ENCODE measurements at places on chromosomes 11 and 22.

DNA sequence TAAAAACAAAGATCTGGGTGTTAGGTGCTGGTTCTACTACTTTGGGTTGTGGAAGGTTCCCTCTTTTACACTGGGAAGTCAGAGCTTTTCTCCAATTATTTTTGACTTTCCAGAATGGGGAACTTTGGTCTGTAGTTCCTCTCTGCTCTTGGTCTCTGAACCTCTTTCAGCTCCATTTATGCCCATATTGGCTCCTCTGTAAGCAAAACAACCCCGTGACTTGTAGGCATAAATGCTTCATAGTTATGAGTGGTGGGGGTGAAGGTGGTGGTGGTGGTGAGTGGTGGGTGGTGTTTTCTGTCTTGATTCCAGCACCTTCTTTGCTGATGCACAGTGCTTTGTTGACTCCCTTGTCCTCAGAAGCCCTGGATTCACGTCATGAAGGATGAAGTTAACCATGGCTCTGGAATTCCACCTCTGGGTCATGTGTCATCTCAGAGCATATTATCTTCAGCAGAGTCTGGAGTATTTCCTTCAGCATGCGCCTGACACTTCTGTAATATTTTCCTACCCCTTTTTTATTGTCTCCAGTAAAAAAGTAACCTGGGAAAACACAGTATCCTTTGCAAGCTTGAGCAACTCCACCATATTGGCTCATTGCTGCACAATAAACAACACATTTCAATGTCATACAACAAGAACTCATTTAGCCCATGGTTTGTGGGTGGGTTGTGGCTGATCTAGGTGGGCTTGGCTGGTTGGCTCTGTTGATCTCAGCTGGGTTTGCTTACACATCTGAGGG lies 24.1 kb upstream of the GRK3 start:
- DNase-seq: no peak

DNA sequence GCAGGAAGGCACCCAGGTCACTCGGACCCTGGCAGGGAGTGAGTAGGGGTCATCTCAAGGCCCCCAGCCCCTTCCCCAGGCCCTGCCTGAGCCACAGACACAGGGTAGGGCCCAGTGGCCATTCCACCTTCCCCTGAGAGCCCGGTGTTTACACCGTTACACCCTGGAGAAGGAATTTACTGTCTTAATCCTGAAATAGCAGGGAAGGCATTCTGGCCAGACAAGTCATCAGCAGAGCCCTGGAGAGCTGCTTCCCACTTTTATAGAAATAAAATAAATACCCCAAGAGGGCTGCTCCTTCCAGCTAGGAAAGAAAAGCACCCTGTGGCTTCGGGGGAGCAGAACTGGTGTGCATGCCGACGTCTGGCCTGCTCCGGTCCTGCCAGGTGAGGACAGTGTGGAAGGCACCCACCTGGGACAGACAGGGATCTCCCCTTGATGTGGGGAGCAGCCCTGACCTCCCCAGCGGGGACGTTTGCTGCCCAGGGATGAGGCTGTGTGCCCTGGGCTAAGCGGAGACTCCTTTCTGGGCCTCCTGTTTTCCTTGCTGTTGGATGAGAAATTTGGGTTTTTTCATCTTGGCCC lies 180.0 kb downstream of the MN1 start:
- no peak for DNase-seq

GRCh38 chr11:75342231-75342918 lies 9.1 kb downstream of the ARRB1 start:
- DNase-seq: no peak

GRCh38 chr11:125365196-125365931 lies 130.7 kb downstream of the FEZ1 start:
- no peak for DNase-seq

DNA sequence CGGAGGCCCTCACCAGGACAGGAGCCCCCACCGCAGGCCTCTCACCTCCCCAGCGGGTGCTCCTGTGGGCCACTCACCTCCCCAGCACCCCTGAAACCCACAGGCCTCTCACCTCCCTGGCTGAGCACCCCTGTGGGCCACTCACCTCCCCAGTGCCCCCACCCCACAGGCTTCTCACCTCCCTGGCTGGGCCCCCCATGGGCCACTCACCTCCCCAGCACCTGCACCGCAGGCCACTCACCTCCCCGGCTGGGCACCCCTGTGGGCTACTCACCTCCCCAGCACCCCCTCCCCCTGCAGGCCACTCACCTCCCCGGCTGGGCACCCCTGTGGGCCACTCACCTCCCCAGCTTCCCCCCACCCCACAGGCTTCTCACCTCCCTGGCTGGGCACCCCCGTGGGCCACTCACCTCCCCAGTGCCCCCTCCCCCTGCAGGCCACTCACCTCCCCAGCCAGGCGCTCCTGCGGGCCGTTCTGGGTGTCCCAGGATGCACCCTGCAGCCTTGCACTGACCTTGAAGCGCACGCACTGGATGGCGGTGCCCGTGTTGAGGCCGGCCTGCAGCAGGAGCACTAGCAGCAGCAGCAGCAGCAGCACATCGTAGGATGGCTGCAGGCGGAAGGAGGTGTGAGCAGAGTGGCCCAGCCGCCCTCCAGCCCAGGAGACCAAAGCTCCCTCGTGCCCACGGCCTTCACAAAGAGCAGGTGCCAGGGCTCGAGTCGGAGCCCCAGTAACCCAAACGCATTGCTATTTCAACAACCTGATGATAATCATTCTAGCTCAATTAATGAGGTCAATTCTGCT lies 5.7 kb upstream of the TTLL8 start:
- no peak for DNase-seq

DNA sequence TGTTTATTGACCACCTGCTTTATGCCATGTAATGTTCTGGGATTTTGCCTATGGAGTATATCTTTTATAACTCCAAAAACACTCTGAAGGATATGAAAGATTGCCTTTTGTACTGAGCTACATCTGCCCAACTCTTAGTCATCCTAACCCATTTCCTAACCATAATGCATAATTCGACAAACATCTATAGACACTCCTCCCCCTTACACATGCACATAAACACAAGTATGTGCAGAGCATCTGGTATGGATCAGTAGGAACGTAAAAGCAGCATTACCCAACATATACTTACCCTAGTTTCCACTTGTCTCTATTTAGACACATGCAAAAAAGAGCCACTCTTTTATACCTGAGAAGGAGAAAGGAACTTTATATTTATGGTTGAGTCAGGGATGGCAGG lies 272.8 kb downstream of the FAM76B start:
- DNase-seq: no peak

DNA sequence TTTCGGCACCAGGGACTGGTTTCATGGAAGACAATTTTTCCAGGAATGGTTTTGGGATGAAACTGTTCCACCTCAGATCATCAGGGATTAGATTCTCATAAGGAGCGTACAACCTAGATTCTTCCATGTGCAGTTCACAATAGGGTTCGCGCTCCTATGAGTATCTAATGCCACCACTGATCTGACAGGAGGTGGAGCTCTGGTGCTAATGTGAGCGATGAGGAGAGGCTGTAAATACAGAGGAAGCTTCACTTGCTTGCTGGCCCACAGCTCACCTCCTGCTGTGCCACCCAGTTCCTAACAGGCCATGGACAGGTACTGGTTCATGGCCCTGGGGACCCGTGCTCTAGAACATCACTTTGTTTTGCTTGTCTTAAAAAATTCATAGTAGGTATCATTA lies 41.8 kb upstream of the AMPD3 start:
- DNase-seq: no peak

- no peak for DNase-seq
Measured at GRCh38 chr11:21656065-21656464, 536.8 kb upstream of the ANO5 start.

DNA sequence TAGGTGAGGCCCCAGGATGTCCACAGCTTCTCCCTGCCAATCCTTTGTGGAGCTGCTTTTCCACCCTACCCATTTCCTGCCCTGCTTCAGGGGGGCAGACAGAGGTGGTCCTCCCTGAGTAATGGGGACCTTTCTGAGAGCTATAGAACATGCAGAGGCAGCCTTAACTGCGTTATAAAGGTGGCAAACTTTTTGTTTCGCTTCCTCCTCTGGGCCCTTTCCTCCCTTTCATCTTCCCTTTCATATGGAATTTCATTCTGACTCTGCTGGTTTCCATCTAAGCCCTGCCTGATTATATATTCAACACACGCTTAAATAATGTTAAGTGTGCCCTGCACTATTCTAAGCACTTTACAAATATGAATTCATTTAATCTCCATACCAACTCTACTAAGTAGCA lies 169.3 kb upstream of the E2F8 start:
- no peak for DNase-seq
